ENCODE measurements at places on chromosomes 11 and 22.
A peak's percentile ranks its signal among the peaks of the same experiment; 100 is the strongest.

DNA sequence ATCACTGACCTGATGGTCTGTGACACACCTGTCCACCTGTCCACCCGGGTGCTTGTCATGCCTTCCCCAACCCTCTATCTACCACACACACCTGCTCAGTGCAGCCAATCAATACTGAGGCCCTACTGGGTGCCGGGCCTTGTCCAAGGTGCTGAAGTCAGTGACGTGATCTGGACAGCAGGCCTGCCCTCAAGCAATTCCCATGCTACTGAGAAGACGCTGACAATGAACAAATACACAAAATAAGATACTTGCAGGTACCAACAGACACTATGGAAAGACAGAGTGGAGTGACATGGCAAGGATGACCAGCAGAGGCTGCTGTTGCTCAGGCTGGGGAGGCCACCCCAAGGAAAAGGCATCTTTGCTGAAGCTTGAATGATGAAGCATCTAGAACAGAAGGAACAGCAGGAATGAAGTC is 21.2 kb downstream of the PLAAT3 start:
- DNase-seq, result peak; percentile 22

- no peak for DNase-seq
These were observed 390.0 kb downstream of the TENM4 start for GRCh38 chr11:79050786-79051185.

- no peak for DNase-seq
These were observed 375.8 kb downstream of the INSC start for GRCh38 chr11:15490535-15490934.

- no peak for DNase-seq
These were observed 41.3 kb downstream of the NEU3 start for GRCh38 chr11:75029836-75030631.

- DNase-seq, result no peak
These were observed 311.6 kb upstream of the PITPNB start for GRCh38 chr22:28230671-28231070.

Measured in NCI-H1436 (cell line).